ENCODE measurements at places on chromosomes 7 and 10. TPM values are rescaled to one million over a fixed set of nuclear protein-coding genes. Genes with fewer than 3 reads are reported as not detected.

The VAX1 gene
- total RNA-seq = not detected

DNA sequence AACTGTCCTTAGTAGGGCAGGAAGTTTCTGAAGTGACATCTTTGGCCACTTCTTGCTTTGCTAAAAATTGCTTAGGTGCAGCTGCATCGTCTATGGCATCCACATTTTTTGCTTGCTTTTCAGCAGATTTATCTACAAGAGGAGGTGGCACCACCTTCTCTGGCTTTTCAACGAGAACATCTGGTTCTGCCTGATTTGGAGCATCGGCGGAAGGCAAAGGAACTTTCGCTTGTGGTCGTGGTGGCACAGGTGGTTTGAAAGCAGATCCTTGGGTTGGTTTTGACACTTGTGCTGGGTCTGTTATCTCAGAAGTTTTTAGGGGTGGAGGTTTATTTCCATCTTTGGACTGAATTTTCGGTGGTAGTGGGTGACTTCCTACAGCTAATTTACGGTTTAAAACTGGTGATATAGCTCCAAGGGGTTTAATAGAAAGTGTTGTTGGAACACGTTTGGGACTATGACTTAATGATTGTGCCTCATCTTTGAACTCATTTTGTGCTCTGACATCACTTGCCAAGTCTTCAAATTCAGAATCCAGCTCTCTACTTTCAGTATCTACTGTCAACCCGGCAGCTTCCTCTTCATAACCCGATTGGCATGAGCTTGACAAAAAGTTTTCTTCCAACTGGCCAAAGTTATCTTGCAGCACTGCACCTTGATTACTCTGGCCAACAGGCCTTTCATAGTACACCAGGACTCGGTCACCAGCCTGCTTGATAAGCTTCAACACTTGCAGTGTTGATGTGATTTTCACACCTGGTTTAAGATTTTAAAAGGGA is 44.0 kb downstream of the SLC18A2 start:
- H3K36me3 ChIP-seq = peaks cover 14% of the 10 kb centered on the region
- H3K4me3 ChIP-seq = no peak overlapping the region
- no peaks in the 10 kb centered on the region for H3K4me1 ChIP-seq
- no peak overlapping the region for H3K27ac ChIP-seq
- H3K27me3 ChIP-seq = no peaks in the 10 kb centered on the region

DNA sequence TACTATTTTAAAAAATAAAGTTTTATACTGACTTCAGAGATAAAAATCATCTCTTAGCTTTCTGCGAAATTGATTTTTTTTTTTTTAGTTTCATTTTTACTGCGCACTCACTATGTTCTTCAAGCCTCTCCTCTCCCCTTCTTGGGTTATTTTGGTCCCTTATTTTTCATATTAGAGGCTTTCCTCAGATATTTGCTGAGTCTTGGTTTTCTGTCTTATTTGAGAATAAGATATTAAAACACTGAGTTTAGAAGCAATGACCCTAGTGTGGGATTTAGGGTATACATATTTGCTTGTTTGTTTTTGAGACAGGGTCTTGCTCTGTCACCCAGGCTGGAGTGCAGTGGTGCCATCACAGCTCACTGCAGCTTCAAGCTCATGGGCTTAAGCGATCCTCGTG is 59.9 kb downstream of the SND1 start:
- no peak overlapping the region for H3K27ac ChIP-seq
- no peaks in the 10 kb centered on the region for H3K4me1 ChIP-seq
- H3K36me3 ChIP-seq = no peaks in the 10 kb centered on the region
- DNase-seq = no peak

- H3K4me1 ChIP-seq = peaks cover 63% of the 10 kb centered on the region
- H3K27ac ChIP-seq = no peak overlapping the region
- H3K27me3 ChIP-seq = no peaks in the 10 kb centered on the region
- peak overlapping the region; percentile 25 for H3K4me3 ChIP-seq
- no peak for DNase-seq
Observed at GRCh38 chr10:22647244-22647643, 67.1 kb downstream of the PIP4K2A start.

The AOAH gene
- total RNA-seq = 20.2 TPM

The DEPP1 gene
- 661 TPM for total RNA-seq

- H3K4me1 ChIP-seq = no peaks in the 10 kb centered on the region
- no peak for DNase-seq
- H3K4me3 ChIP-seq = no peak overlapping the region
- H3K27ac ChIP-seq = no peak overlapping the region
Observed at GRCh38 chr7:69883399-69883891, 285.2 kb downstream of the AUTS2 start.

- DNase-seq = no peak
- no peak overlapping the region for H3K27ac ChIP-seq
- no peaks in the 10 kb centered on the region for H3K4me1 ChIP-seq
- no peaks in the 10 kb centered on the region for H3K36me3 ChIP-seq
- peaks cover 5% of the 10 kb centered on the region for H3K27me3 ChIP-seq
Observed at GRCh38 chr7:100720671-100721504, 620 bp downstream of the EPO start.

GRCh38 chr7:127034186-127034806 is 218.4 kb downstream of the GRM8 start:
- no peak overlapping the region for H3K27ac ChIP-seq
- H3K4me3 ChIP-seq = no peak overlapping the region
- H3K36me3 ChIP-seq = no peaks in the 10 kb centered on the region
- no peak for DNase-seq

DNA sequence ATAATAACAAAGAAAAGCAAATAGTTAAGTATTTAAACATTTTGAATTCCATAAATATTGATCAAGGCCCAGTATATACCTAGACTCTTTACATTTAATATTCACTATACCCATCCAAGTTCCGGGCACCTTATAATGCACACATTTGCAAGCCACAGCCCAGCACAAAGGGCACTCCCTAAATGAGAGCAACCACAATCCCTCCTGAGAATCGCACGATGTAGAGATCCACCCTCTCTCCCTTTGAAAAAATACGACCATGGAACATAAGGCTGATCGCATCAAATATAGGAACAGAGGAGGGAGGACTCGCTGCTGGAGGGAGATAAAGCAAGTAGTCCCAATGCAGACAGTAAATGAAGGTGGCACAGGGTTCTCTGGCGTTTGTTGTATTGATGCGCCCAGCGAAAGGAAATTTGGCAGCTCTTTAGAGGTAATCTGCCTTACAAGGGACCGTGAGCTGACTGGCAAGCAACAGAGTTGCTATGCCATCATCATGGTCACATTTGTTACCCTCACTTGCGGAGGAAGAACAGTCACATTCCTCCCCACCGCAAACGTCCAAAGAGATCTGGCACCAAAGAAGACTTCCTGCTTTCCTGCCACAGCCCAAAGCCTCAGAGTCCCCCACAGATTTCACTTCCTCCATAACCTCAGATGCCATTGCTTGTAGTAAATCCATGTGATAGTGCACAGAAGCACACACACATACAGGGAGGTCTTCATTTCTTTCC is 16.1 kb upstream of the TAS2R40 start:
- no peak overlapping the region for H3K4me3 ChIP-seq
- H3K36me3 ChIP-seq = no peaks in the 10 kb centered on the region
- no peak for DNase-seq
- no peaks in the 10 kb centered on the region for H3K27me3 ChIP-seq

DNA sequence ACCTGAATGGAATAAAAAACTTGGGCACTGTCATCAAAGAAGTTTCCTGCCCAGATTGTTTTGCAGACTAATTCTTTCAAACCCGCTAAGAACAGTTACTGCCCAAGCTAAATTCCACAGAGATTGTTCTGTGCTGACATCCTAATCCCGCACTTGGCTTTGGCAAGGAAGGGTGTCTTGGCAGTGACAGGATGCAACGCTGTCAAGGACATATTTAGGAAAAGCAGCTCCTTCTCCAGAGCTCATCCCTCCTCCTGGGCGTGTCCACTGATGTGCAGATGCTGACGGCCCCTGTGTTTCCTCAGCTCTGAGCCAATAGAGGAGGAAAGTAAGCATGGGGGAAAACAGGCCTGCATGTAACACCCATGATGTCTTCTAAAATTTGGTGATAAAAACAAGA is 74.2 kb downstream of the EEPD1 start:
- H3K27ac ChIP-seq = peak overlapping the region; percentile 31
- H3K4me1 ChIP-seq = peaks cover 29% of the 10 kb centered on the region
- no peaks in the 10 kb centered on the region for H3K36me3 ChIP-seq
- no peak for DNase-seq

DNA sequence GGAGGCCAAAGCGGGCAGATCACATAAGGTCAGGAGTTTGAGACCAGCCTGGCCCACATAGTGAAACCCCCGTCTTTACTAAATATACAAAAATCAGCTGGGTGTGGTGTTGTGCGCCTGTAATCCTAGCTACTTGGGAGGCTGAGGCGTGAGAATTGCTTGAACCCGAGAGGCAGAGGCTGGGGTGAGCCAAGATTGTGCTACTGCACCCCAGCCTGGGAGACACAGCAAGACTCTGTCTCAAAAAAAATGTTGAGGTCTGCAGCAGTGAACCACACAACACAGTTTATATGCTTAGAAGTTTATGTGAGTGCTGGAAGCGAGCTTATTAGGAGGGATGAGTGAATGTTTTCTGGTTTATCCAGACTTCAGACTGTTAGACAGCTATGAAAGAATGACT is 10.4 kb downstream of the LHPP start:
- no peak for DNase-seq
- H3K27ac ChIP-seq = no peak overlapping the region
- H3K27me3 ChIP-seq = no peaks in the 10 kb centered on the region
- no peaks in the 10 kb centered on the region for H3K4me1 ChIP-seq
- no peak overlapping the region for H3K4me3 ChIP-seq

The IL6 gene
- total RNA-seq = 15.7 TPM

The EZH2 gene
- total RNA-seq = not detected

DNA sequence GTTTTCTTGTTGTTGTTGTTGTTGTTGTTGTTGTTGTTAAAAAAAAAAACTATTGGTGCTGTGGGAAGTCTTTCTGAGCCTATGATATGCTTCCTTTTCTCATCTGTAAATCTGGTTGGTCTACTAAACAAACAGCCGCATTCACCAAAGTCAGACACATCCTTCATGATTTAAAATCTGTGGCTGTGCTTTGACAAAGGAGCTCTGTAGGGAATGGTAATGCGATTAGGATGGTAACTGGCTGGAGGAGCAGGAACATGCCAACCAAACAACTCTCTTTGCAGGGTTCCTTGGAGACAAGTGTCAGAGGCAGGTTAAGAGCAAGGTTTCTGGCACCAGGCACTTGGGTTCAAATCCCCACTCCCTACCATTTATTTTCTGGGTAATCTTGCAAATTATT is 14.9 kb upstream of the SP4 start:
- H3K4me1 ChIP-seq = no peaks in the 10 kb centered on the region
- H3K27me3 ChIP-seq = no peaks in the 10 kb centered on the region
- H3K4me3 ChIP-seq = no peak overlapping the region
- H3K27ac ChIP-seq = no peak overlapping the region
- no peaks in the 10 kb centered on the region for H3K36me3 ChIP-seq
- DNase-seq = no peak

- H3K36me3 ChIP-seq = no peaks in the 10 kb centered on the region
- DNase-seq = no peak
- H3K4me3 ChIP-seq = no peak overlapping the region
- peaks cover 41% of the 10 kb centered on the region for H3K4me1 ChIP-seq
- H3K27ac ChIP-seq = no peak overlapping the region
- H3K27me3 ChIP-seq = no peaks in the 10 kb centered on the region
Observed at GRCh38 chr10:90589825-90590224, 268.0 kb downstream of the HTR7 start.

GRCh38 chr10:97781618-97782331 is 10.0 kb upstream of the SFRP5 start:
- no peak overlapping the region for H3K4me3 ChIP-seq
- H3K27ac ChIP-seq = no peak overlapping the region
- no peaks in the 10 kb centered on the region for H3K36me3 ChIP-seq
- H3K27me3 ChIP-seq = no peaks in the 10 kb centered on the region

- peak; percentile 14 for DNase-seq
- H3K36me3 ChIP-seq = no peaks in the 10 kb centered on the region
- H3K4me3 ChIP-seq = peak overlapping the region; percentile 21
- peaks cover 34% of the 10 kb centered on the region for H3K4me1 ChIP-seq
- H3K27me3 ChIP-seq = no peaks in the 10 kb centered on the region
Observed at GRCh38 chr10:18308600-18308999, 168.4 kb downstream of the CACNB2 start.

The SFXN3 gene
- 206 TPM for total RNA-seq

- no peak overlapping the region for H3K27ac ChIP-seq
- no peak for DNase-seq
- H3K36me3 ChIP-seq = no peaks in the 10 kb centered on the region
- no peaks in the 10 kb centered on the region for H3K27me3 ChIP-seq
Observed at GRCh38 chr7:120337308-120337907, 64.4 kb downstream of the KCND2 start.

The SPDYE5 gene
- total RNA-seq = not detected

GRCh38 chr7:140084972-140085371 is 22.2 kb upstream of the PARP12 start:
- no peaks in the 10 kb centered on the region for H3K36me3 ChIP-seq
- H3K4me1 ChIP-seq = no peaks in the 10 kb centered on the region
- no peaks in the 10 kb centered on the region for H3K27me3 ChIP-seq
- no peak overlapping the region for H3K4me3 ChIP-seq
- DNase-seq = no peak

The CYP3A7 gene
- not detected for total RNA-seq

The PHYHIPL gene
- total RNA-seq = 2.6 TPM

The MKX gene
- total RNA-seq = 2.7 TPM

- H3K4me3 ChIP-seq = no peak overlapping the region
- no peaks in the 10 kb centered on the region for H3K4me1 ChIP-seq
- H3K27me3 ChIP-seq = no peaks in the 10 kb centered on the region
- H3K36me3 ChIP-seq = no peaks in the 10 kb centered on the region
- no peak for DNase-seq
Observed at GRCh38 chr7:111518264-111518663, 44.0 kb downstream of the IMMP2L start.

GRCh38 chr10:123522702-123523312 is 143.3 kb upstream of the GPR26 start:
- no peaks in the 10 kb centered on the region for H3K27me3 ChIP-seq
- no peaks in the 10 kb centered on the region for H3K36me3 ChIP-seq
- H3K27ac ChIP-seq = no peak overlapping the region
- H3K4me3 ChIP-seq = no peak overlapping the region

The C10orf71 gene
- total RNA-seq = 0.14 TPM

- H3K4me1 ChIP-seq = no peaks in the 10 kb centered on the region
- no peak for DNase-seq
- no peaks in the 10 kb centered on the region for H3K27me3 ChIP-seq
- no peaks in the 10 kb centered on the region for H3K36me3 ChIP-seq
Observed at GRCh38 chr7:112248598-112248997, 42.1 kb downstream of the ZNF277 start.

DNA sequence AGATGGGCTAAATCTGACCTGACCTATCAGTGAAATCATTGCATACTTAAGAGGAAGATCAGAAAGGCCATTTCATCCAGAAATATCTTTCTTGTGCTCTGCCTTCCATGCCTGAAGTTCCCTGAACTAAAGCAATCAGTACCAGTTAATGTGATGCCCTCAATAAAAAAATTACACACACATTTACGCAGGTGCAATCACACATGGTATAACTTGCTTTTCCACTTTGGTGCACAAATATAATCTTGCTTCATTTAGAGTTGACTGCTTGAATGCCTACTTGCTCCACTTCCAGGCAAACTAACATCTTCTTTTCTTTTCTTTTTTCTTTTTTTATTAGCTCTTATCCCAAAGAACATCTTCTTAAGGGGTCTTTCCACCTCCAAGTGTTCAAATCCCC is 58.3 kb upstream of the KIF5B start:
- H3K27ac ChIP-seq = no peak overlapping the region
- DNase-seq = no peak
- no peaks in the 10 kb centered on the region for H3K27me3 ChIP-seq
- peaks cover 9% of the 10 kb centered on the region for H3K4me1 ChIP-seq
- H3K4me3 ChIP-seq = no peak overlapping the region
- no peaks in the 10 kb centered on the region for H3K36me3 ChIP-seq

The ZNF853 gene
- 31.4 TPM for total RNA-seq
